Neural progenitor cell (in vitro differentiated cells): ENCODE measurements at places on chromosomes 13 and 19.

DNA sequence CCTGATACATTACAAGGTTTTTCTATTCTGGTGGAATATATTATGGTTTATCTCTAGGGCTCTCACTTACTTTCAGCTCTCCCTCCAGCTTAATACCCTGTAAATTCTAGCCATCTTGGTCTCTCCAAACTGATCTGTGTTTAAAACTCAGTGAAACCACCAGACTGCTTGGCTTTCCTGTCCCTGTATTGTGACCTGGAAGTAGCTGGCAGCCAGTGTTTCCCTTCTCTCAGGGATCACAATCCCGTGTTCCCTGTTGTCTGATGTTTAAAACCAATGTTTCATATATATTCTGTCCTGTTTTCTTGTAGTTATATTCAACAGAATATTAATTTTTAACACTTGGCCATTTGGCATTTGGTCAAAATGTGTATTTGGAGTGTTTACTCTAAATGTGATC is 8.0 kb downstream of the AKAP11 start:
- no peak for DNase-seq
- H3K4me1 ChIP-seq = peaks cover 38% of the 10 kb centered on the region
- no peaks in the 10 kb centered on the region for H3K27me3 ChIP-seq
- peak overlapping the region; percentile 0 for H3K27ac ChIP-seq
- H3K4me3 ChIP-seq = no peak overlapping the region

DNA sequence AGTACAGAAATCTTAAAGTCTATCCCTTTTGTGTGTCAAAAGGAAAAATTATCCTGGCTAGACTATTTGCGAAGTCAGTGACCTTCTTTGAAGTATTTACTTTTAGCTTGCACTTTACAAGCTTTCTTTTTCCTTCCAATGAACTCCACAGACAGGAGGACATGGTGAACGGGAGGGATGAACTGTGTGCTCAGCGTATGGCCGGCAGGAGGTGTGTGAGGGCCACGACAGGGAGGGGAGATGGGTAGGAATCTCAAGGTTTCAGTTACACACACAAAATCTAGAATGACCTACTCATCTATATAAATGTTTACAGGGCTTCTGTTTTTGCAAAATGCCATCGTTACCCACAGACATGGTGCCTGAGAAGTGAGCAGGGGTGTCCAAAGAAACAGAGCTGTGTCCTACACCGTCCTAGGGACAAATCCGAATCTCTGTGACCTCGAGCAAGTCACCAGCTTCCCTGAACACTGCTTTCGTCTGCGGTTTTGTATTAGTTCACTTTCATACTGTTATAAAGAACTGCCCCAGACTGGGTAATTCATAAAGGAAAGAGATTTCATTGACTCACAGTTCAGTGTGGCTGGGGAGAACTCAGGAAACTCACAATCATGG is 537.2 kb downstream of the LIG4 start:
- no peak overlapping the region for H3K27ac ChIP-seq
- peak; percentile 34 for DNase-seq
- no peaks in the 10 kb centered on the region for H3K4me1 ChIP-seq

DNA sequence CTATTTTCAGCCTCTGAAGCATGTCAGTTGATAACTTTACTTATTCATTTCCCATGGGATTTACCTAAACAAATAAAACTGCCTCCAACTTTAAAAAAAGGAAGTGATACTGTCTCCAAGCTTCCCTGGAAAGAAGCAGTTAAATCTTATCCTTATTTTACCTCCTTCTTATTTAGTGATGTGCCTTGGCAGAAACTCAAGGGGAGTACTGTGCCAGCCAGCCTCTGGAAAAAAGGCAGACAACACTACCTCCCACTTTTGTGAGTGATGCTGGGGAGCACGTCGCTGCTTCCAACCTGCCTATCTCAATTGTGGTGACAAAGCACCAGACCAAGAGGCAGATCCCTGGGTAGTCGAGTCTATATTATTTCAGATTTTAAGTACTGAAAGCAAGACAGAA is 765.6 kb downstream of the DIAPH3 start:
- no peaks in the 10 kb centered on the region for H3K27me3 ChIP-seq
- no peak overlapping the region for H3K4me3 ChIP-seq
- no peaks in the 10 kb centered on the region for H3K4me1 ChIP-seq
- no peak overlapping the region for H3K27ac ChIP-seq

- peaks cover 13% of the 10 kb centered on the region for H3K4me1 ChIP-seq
- no peak overlapping the region for H3K4me3 ChIP-seq
- H3K27ac ChIP-seq = no peak overlapping the region
- peaks cover 8% of the 10 kb centered on the region for H3K27me3 ChIP-seq
Measured at GRCh38 chr13:113147206-113147605, 11.2 kb upstream of the PROZ start.

DNA sequence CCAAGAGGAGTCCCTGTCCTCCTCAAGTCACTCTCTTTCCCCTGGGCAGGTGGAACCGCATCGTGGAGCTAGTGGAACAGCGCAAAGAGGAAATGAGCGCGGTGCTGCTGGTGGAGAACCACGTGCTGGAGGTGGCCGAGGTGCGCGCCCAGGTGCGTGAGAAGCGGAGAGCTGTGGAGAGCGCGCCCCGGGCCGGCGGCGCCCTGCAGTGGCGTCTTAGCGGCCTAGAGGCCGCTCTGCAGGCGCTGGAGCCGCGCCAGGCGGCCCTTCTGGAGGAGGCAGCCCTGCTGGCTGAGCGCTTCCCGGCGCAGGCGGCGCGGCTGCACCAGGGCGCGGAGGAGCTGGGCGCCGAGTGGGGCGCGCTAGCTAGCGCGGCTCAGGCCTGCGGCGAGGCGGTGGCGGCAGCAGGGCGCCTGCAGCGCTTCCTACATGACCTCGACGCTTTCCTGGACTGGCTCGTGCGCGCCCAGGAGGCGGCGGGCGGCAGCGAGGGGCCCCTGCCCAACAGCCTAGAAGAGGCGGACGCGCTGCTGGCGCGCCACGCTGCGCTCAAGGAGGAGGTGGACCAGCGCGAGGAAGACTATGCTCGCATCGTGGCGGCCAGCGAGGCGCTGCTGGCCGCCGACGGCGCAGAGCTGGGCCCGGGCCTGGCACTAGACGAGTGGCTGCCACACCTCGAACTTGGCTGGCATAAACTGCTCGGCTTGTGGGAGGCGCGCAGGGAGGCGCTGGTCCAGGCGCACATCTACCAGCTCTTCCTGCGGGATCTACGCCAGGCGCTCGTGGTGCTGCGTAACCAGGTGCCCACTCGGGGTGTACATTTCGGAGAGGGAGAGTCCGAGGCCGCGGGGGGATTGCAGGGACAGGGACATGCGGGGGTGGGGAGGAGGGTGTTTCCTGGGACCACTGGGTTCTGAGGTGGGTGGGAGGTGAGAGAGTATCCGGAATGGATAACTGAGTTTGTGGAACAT is 52.8 kb downstream of the SPTBN4 start:
- no peaks in the 10 kb centered on the region for H3K36me3 ChIP-seq
- DNase-seq = peak; percentile 74
- peaks cover 74% of the 10 kb centered on the region for H3K27me3 ChIP-seq

GRCh38 chr19:38445362-38445761 is 11.9 kb downstream of the RYR1 start:
- H3K27ac ChIP-seq = no peak overlapping the region
- H3K4me1 ChIP-seq = peaks cover 4% of the 10 kb centered on the region
- no peak for DNase-seq
- H3K27me3 ChIP-seq = no peaks in the 10 kb centered on the region

GRCh38 chr19:15779756-15780476 is 7.5 kb upstream of the OR10H5 start:
- H3K27me3 ChIP-seq = no peaks in the 10 kb centered on the region
- no peaks in the 10 kb centered on the region for H3K4me1 ChIP-seq
- H3K4me3 ChIP-seq = no peak overlapping the region
- H3K27ac ChIP-seq = no peak overlapping the region
- no peaks in the 10 kb centered on the region for H3K36me3 ChIP-seq
- DNase-seq = no peak

DNA sequence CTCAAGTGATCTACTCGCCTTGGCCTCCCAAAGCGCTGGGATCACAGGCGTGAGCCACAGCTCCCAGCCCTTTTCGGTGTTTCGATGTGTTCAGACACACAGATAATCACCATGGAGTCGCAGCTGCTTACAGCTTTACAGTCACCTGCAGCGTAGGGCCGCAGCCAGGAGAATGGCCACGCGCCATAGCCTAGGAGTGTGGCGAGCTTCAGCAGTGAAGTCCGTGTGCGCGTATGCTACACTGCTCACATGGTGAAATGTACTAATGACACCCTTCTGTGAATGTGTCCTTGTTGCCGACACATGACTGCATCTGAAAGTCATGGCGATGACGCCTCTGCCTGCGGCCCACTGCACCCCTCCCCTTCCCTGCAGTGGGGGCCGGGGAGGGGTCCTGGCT is 23.6 kb downstream of the AP3D1 start:
- no peak for DNase-seq
- H3K27ac ChIP-seq = no peak overlapping the region
- H3K4me3 ChIP-seq = no peak overlapping the region

GRCh38 chr13:44908266-44908665 is 81.0 kb downstream of the NUFIP1 start:
- no peak overlapping the region for H3K27ac ChIP-seq
- H3K27me3 ChIP-seq = no peaks in the 10 kb centered on the region
- no peak for DNase-seq
- H3K4me1 ChIP-seq = peaks cover 22% of the 10 kb centered on the region
- no peaks in the 10 kb centered on the region for H3K36me3 ChIP-seq
- H3K4me3 ChIP-seq = no peak overlapping the region

DNA sequence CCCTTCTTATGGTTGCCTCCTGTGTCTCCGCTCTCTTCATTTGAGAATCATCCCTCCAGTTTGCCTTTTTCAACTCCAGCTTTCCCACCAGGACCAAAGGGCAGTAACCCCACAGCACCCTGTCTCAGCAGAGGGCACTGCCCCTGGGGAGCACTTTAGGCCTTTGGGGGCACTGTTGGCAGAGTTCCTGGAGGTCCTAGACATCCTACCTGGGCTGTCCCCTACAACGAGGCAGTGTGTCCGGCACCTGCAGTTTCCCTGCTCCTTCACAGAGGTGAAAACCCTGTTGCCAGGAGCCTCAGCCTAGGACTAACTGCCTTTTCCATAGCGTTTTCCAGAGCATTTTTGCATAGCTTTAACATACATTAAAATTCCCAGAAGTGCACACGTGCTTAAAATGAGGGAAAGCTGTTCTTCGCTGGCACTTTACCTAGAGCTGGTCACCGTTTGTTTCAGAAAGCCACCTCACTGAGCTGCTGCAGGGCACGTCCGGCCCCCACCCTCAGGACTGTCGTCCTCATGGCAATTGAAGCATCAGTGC is 234.9 kb downstream of the TEX29 start:
- no peaks in the 10 kb centered on the region for H3K27me3 ChIP-seq
- no peak overlapping the region for H3K27ac ChIP-seq
- H3K4me3 ChIP-seq = no peak overlapping the region
- DNase-seq = no peak

GRCh38 chr19:3837332-3837731 is 31.5 kb downstream of the ZFR2 start:
- no peak for DNase-seq
- H3K27me3 ChIP-seq = no peaks in the 10 kb centered on the region
- H3K36me3 ChIP-seq = no peaks in the 10 kb centered on the region
- no peak overlapping the region for H3K27ac ChIP-seq
- H3K4me1 ChIP-seq = no peaks in the 10 kb centered on the region

DNA sequence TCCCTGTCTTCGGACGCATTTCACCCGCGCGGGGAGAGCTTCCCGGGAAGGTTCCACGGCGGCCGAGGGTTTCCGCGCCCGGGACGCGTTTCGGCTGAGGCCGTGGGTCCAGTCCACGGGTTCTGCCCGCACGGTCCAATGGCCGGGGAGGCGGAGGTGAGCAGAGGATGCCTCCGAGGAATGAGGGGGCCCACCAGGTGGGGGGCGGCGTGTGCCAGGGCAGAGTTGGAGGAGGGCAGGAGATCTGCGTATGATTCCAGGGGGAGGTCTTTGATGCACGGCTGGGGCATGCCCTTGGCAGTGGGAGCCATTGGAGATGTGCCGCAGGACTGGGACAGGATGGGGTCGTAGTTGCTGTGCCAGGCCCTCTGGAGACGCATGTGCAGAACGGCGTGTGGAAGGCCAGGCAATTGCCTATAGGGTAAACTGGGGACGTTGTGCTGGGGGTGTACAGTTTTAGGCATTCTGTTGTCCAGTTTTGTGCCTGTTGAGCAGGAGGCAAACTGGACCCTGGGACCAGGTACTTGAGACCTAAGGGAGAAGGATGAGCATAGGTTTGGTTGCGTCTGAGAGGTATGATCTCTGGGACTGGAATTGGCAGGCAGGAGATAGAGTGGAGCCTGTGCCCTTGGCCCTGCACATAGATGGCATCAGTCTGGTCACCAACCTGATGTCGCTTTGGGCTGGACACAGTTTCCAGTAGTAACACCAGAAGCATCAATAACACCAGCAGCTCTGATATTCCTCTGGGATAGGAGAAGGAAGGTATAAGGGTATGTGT is 751 bp downstream of the ZNF584 start:
- no peaks in the 10 kb centered on the region for H3K27me3 ChIP-seq
- no peaks in the 10 kb centered on the region for H3K36me3 ChIP-seq
- peak; percentile 37 for DNase-seq
- H3K4me3 ChIP-seq = peak overlapping the region; percentile 78
- H3K4me1 ChIP-seq = peaks cover 11% of the 10 kb centered on the region
- H3K27ac ChIP-seq = no peak overlapping the region

- no peaks in the 10 kb centered on the region for H3K4me1 ChIP-seq
- no peaks in the 10 kb centered on the region for H3K36me3 ChIP-seq
Measured at GRCh38 chr19:18718015-18718526, 34.6 kb downstream of the CRTC1 start.

GRCh38 chr19:53868091-53868891 is 608 bp downstream of the MYADM start:
- peaks cover 12% of the 10 kb centered on the region for H3K4me1 ChIP-seq
- H3K4me3 ChIP-seq = peak overlapping the region; percentile 72
- peak; percentile 73 for DNase-seq
- no peaks in the 10 kb centered on the region for H3K27me3 ChIP-seq

DNA sequence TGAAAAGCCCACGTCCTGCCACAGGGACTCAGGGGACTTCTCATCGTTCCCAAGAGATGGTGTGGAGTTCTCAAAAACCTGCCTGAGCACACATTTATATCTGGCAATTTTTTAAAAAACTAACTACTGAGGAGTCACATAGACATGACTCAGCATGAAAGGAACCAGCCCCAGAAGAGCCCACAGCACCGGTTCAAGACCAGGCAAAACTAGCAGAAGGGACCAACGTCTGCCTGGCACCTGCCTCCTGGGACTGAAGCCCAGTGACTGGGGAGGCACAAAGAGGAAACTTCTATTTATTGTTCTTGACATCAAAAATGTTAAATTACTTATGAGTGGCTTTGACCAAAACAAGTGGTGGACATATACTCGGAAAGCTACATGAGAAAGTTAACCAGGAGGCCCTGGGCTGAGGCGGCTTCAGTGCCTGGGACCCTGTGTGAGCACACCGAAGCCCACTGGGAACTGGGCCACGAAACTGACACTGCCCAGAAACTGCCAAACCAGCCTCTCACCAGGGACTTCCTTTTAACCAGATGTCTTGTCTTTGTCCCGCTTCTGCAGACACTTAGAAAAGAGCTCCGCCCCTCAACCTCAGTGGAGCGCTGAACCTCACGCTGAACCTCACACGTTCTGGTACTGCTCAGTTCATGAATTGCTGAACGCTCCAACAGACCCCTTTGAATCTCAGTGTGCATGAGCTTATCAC is 25.7 kb downstream of the C13orf46 start:
- no peak overlapping the region for H3K27ac ChIP-seq
- H3K4me1 ChIP-seq = no peaks in the 10 kb centered on the region
- no peak overlapping the region for H3K4me3 ChIP-seq
- no peak for DNase-seq
- no peaks in the 10 kb centered on the region for H3K27me3 ChIP-seq
